ENCODE measurements at places on chromosomes 11 and 22.

GRCh38 chr11:105000167-105000566, 22.8 kb downstream of the CASP5 start:
- DNase-seq: no peak

GRCh38 chr22:44461614-44462013, 36.4 kb downstream of the RTL6 start:
- DNase-seq: no peak

DNA sequence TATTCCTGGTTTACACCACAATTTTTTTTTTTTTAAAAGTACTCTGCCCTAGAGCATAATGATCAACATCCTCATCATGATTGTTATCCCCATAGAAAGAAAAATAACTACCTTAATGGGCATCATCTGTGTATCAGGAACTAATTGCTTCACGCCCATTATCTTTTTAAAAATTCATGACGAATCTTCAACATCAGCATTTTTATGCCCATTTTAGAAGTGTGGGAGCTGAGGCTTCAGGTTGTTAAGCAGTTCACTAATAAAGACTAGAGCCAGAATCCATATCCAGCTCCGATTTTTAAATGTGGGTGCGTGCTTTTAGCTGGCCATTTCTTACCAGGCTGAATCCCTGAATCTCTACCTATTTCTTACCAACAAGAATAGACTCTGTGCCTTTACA, 92.9 kb upstream of the KCNA4 start:
- DNase-seq: no peak

GRCh38 chr22:23089633-23090456, 19.5 kb downstream of the GNAZ start:
- no peak for DNase-seq

GRCh38 chr11:114774599-114775361, 96.5 kb downstream of the NXPE2 start:
- no peak for DNase-seq

- DNase-seq: no peak
These were observed 27.4 kb upstream of the GRIA4 start for GRCh38 chr11:105582497-105582896.

- DNase-seq: no peak
These were observed 6.2 kb upstream of the FTH1 start for GRCh38 chr11:61973476-61974162.

- DNase-seq: no peak
These were observed 6.0 kb upstream of the MALAT1 start for GRCh38 chr11:65492637-65493366.

GRCh38 chr22:43731988-43732387, 80.1 kb downstream of the EFCAB6 start:
- no peak for DNase-seq

GRCh38 chr11:73750228-73750627, 10.6 kb downstream of the RAB6A start:
- no peak for DNase-seq

- no peak for DNase-seq
These were observed 1283.7 kb upstream of the RAG2 start for GRCh38 chr11:37881741-37882140.

DNA sequence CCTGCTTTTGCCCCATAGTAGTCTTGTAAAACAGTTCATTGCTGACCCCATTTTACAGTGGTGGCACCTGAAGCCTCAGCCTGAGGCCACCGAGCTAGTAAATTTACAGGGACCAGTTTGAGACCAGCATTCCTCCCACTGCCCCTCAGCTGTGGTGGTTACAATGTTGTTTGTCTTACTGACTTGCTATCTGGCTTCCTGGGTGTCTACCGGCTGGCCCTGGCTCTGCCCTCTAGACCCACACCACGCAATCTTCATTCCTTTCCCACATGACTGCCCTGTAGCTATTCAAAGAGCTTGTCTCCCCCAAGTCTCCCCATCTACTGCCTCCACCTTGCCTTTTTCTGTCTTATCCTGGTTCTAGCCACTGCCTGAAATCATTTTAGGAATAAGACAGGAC, 20.8 kb downstream of the PIK3IP1 start:
- DNase-seq: no peak

- DNase-seq: no peak
These were observed 35.4 kb downstream of the C22orf42 start for GRCh38 chr22:32123657-32124056.

DNA sequence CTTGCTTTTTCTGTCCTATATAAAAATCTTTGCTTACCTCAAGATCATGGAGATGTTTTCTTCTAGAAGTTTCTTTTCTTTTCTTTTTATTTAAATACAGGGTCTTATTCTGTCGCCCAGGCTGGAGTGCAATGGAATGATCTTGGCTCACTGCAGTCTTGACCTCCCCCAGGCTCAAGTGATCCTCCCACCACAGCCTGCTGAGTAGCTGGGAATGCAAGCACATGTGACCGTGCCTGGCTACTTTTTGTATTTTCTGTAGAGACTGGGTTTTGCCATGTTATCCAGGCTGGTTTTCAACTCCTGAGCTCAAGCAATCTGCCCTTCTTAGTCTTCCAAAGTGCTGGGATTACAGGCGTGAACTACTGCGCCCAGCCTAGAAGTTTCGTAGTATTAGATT, 45.3 kb downstream of the USP35 start:
- no peak for DNase-seq

DNA sequence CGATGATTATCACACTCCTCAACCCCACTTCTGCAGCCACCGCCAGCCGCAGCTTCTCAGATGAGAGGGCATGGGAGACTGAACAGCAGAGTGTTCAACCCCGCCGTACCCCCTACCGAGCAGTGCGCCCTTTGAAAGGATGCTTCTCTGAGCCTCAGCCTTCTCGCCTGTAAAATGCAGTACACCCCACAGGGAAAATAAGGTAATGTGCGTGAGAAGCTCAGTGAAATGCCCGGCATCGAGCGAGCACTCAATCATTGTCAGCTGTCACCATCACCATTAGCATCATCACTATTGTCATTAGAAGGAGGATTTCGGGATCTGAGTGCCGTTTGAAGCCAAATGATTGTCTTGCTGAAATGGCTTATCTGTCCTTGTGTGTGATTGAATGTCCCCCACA, 13.6 kb downstream of the TRIM29 start:
- no peak for DNase-seq

DNA sequence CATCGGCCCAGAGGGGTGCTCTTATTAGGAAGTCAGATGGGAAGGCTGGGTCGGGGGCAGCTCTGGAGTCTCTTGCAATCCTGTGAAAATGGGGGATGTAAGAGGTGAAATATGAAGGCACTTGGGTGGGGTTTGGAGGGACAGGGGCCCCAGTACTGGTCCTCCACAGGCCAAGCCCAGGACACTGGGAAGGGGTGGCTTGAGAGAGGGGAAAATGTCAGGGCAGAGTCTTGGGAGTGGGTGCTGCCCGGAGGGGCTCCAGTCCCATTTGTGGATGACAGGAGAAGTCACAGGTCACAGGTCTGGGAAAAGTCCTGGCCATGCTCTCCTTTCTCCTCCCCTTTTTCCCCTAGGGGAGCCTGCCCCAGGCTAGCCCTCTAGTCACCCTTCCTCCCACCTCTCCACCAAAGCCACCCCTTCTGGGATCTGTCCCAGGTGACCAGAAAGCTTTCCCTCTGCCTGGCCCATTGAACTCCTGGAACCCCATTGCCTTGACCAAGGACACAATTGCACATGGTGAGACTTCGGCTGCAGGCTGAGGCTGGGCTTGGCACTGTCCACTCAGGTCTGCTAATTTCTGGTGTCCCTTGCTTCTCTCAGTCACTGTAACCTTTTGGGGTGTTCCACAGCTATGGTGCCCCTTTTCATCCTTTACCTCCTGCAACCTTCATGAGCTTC, 1465.0 kb downstream of the TBC1D22A start:
- DNase-seq: no peak

DNA sequence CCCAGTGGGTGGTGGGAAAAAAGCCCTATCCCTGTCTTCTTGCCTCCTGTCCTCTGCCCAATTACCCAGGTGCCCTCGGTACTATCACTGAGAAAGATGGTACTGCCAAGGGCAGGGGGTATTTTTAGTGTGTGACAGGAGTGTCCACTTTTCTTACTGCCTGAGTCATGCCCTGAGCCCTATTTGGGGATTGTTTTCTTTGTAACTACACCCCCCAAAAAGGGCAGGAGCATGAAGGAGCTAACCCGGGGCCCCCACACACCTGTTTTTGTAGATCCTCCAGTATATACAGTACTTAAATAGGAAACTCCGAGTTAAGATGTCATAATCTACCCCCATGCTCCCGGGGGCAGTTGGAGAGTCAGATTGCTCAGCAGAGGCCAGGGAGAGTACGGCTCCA, 3.8 kb downstream of the SMTNL1 start:
- DNase-seq: no peak

DNA sequence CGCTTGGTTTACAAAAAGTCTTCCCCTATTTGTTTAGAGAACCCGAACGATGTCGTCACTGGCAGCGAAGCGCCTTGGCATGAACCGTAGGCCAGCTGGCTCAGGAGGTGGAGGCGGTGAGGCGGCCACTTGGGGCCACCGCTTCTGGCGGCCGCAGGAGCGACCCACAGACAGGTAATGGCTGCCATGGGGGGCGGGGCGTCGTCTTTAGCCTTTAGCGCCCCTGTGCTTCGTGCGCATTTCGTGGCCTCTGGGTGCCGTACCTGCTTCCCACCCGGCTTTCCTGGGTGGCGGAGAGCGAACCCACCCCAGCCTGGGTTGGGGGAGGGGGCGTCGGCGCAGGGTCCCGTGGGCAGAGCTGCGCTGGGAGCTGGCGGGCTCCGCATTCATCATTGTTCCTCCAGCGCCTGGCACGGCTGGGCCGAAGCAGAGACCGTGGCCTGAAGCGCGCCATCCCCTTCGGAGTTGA, 469 bp upstream of the OSBP2 start:
- peak; percentile 36 for DNase-seq

DNA sequence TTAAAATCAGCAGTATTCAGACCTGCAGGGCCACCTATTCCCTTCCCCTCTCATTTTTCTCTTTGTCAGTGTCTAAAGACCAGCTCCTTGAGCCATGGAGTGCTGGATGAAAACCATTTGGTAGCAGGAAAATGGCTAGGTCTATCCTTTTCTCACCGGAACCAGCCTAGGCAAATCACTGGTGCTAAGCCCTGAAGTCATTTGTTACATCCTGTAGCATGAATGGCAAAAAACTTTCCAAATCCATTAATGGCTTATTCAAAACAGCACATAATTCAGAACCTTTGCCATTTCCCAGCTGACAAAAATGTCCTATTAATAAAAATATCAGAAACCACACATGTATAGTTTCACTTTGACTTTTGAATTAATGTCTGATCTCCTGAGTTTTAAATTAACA, 209.5 kb upstream of the E2F8 start:
- DNase-seq: no peak

GRCh38 chr11:110173811-110174644, 80.8 kb downstream of the ZC3H12C start:
- peak; percentile 24 for DNase-seq

GRCh38 chr22:47616396-47617020, 854.1 kb downstream of the TBC1D22A start:
- DNase-seq: no peak

GRCh38 chr11:33027846-33028536, 11.4 kb upstream of the TCP11L1 start:
- no peak for DNase-seq

DNA sequence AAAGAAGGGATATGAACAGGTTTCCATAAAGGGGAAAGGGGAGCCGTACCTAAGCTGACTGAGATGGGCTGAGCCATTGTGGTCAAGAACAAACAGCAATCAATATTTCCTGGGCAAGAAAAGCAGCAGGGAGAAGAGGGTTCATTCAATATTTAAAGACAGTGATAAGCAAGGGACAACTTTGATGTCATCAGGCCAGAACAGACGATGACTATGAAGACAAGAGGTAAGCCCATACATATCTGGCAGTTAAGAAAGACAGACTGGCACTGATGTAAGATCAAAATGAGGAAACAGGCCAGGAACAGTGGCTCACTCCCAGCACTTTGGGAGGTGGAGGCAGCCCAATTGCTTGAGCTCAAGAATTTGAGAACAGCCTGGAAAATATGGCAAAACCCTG, 2.4 kb downstream of the OR5A2 start:
- DNase-seq: no peak

- DNase-seq: no peak
These were observed 527 bp upstream of the MRPL48 start for GRCh38 chr11:73787051-73787642.

- DNase-seq: no peak
These were observed 66.0 kb downstream of the MYEOV start for GRCh38 chr11:69359735-69360480.

- no peak for DNase-seq
These were observed 945.0 kb downstream of the BRD1 start for GRCh38 chr22:48882636-48883200.

DNA sequence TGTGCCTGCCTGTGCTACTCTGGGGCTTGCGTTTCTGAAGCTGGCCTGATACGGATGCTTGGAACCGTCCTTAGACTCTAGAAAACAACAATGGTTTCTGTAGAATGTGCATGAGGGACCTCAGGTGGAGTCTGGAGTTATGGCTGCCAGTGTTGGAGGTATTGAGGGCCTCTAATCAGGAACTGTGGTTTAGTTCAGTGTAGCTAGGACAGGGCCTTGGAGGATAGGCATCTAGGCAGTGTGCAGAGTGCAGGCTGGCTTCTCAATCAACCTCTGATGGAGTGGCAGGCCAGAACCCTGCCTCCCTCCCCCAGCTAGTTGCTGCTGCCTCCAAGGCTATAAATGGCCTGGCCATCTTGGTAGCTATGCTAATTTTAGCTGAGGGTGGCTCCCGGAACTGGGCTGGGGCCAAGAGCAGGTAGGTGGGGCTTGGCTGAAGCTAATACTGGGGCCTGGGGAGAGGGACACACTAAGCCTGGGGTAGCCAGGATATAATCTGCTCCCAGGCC, 4.0 kb downstream of the STIM1 start:
- no peak for DNase-seq

DNA sequence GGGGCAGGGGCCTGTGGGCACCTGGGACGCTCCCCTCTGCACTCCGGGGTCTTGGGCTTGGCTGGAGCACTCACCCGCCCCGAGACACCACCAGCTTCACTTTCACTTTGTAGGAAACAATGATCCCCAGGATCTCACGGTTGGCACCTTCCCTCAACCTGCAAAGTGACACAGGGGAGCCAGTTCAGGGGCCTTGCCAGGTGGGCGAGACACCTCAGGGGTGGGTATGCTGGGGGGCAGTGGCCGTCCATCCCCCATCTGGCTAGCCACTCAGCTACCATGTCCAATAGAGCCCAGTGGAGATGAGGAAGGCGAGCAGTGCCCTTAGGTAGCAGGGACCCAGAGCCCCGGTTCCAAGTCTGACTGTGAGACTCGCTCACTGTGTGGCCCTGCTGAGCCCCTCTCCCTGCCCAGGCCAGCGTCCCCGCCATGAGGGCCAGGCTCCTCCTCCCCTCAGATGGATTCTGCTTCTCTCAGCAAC, 32.3 kb downstream of the TPBGL start:
- DNase-seq: no peak

DNA sequence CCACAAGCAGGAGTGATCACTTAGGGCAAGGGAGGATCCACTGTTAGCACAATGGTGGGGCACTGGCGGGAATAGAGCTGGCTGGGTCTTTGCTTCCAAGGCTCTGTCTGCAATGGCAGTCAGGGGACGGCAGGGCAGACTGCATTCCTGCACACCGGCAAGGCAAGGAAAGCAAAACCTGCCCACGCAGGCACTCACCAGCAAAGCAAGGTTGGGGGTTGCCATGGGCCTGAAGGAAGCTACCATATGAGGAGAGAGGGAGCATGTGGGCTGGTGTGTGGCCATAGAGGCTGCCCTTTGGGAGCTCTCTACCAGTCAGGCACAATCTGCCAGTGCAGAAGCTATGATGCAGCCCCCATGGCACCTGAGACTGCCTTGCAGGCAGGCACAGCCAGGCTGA, 33.2 kb downstream of the OR8B12 start:
- no peak for DNase-seq

- no peak for DNase-seq
These were observed 257.7 kb upstream of the CCDC90B start for GRCh38 chr11:83543706-83544439.

GRCh38 chr11:72102631-72102945, 509 bp downstream of the LAMTOR1 start:
- no peak for DNase-seq

Measured in naive B cell (primary cell).